Stimulated activated CD4-positive, alpha-beta T cell treated with anti-CD3 and anti-CD28 coated beads, Interleukin-15, amount 100 ng/mL, for 1 hour (primary cell): ENCODE measurements at places on chromosomes 6 and 20.

GRCh38 chr6:126923807-126924206, 194.7 kb upstream of the RSPO3 start:
- no peak for DNase-seq

DNA sequence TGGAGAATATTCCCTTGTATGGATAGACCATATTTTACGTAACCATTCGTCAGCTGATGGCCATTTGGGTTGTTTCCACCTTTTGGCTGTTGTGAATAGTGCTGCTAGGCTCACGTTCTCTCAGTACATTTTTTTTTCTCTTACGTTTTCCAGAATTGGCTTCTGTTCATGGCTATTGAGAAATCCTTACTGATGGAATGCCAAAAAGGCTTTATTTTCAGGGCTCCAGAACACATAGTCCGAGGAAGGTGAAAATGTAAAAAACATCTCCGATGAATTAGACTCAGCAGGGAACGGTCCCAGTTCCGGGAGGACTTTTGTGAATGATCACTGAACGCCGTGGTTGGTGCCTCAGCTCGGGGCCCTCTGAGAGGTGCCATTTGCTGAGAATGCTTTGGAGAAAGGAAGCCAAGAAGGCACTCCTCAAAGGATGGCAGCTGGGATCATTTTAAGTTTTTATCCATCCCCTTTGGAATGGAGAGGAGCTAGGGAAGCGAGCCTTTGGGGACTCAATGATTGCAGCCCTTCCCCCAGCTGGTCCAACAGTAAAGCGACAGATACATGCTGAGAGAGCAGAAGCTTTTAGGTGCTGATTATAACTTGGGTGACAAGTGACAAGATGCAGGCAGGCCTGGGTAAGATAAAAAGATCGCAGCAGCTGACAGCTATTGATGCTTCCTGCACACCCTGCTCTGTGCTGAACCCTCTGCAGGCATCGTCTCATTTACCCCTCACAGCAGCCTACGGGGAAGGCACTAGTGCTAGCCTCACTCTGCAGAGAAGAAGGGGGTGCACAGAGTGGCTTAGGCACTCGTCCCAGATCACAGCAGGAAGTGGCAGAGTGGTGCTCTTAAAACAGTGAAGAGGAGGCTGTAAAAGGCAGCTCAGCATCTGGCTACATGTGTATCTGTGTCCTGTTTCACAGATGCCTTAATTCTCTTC, 133.4 kb upstream of the KCNG1 start:
- no peak for DNase-seq

GRCh38 chr6:98716341-98716740, 118.0 kb upstream of the POU3F2 start:
- DNase-seq: no peak

DNA sequence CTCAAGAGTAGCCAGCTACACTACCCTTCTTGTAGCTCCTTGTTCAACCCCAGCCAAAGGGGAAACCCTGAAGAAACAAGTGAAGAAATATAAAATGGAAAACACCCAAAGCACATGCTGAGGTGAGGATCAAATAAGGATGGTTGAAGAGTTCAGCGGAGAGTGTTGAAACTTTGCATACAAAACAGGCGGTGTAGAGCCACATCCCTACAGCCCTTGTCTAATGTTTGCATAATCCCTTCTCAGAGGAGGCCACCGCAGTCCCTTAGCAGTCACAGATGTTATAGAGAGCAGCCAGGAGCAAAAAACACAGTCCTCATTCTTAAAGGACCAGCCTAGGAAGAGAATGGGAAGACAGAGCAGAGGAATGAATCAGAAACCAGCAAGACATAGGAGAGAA, 350.7 kb upstream of the SASH1 start:
- no peak for DNase-seq

DNA sequence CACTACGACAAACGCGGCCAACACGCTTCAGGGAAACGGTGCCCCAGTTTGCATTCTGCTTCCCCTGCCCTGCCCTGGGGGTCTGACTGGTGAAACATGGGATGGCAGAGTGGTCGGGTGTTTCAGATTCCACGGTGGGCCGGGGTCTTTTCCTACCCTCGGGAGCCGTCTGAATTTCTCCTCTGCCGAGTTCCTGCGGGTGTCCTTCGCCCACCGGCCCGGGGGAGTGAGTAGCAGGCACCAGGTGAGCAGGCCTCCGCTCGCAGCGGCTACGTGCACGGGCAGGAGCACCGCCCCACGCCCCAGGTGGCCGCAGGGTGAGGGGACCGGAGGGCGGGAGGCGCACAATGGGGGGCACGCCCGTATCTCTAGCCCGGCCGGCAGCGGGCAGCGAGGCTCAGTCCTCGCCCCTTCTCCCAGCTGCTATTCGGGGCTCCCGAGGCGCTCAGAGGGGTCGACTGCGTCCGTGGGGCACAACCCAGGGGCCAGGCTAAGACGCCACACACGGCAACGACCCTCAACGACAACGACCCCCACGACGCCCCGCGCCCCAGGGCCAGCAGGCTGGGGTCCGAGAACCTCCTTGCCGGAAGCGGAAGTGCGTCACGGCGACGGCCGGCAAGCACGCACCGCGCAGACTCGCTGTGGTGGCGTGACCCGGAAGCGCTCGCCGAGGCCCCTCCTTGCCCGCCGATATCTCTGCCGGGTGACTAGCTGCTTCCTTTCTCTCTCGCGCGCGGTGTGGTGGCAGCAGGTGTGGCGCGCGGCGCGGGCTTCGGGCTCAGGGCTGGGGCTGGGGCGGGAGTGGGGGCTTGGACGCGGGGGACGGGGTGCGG, at the start of gene RPS21:
Gene RPS21, plus strand, starts transcription at position 721 of the 836 bp plus-strand sequence. CDS start 236 bp downstream, outside the sequence.
- peak; percentile 80 for DNase-seq

- DNase-seq: no peak
Observed at GRCh38 chr20:24797745-24798655, 151.1 kb upstream of the CST7 start.

DNA sequence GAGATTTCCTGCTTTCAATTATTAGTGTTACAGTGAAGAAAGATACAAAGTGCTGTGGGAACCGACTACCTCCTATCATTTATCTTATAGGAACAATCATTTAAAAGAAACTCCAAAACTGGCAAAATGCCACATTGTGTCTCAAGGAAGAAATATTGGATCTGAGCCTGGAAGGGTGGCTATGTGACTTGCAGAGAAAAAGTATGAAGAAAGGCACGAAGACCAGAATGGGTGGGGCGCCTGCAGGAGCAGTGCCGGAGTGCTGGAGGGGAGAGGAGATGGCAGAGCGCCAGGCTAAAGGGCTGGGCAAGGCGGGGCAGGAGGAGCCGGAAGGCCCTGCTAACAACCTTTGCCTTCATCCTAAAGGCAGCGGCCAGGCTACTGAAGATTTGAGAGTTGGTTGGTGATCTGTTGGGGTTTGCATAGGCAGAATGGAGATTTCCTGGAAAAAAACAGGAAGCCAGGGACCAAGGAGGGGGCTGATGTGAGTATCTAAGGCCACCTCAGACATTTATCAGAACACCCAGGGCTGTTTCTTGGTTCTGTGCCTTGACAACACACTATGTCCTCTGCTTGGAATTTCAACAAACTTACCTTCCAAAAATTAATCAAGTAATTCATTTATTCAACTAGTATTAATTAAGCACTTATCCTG, 125.6 kb downstream of the MAFB start:
- DNase-seq: no peak
